CD4-positive, alpha-beta T cell treated with Interleukin-4 for 4 hours (primary cell): ENCODE measurements at places on chromosomes 5 and 9.

DNA sequence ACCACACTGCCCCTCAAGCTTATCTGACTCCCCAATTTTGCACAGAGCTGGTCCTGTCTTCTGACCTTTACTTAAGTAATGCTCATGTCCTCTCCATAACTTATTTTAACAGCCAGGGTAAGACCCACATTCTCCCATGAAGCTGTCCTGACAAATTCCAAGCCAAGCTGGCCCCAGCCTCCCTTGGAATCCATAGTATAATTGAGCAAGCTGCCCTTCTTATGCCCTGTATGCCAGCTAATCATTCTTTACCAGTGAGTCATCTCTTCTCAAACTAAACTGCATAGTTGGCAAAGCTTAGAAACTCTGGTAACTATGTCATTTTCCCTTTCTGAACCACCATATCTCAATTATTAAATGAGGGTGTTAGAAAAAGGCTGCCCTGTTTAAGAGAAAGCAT, 92.4 kb downstream of the NFIB start:
- no peak for DNase-seq

DNA sequence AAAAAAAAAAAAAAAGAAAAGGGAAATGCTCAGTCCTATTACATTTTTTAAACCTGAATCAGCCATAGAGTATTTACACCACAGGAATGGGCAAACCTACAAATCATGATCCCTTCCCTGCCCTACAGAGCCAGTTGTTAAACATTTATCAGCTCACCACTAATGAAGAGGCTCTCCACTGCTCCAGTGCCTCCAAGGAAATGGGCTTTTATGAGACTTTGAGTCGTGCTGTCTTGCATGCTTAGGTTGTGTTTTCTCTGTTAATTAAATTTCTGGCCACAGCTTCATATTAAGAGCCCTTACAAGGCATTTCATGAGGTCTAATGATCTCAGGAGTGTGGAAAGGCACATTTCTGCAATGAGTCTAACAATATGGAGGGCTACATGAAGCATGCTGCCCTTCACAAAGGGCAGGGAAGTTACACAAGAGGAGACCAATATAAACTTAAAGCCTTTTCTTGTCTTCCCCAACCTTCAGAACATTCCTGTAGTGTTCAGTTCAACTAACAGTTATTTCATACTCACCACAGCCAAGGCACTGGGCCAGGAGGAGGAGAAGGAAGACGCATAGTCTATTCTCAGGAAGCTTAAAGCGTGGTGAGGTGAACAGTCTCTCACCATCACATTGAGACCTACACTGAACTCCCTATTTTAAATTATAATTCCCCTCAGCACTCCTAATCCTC, 140.1 kb upstream of the ABCA1 start:
- no peak for DNase-seq

DNA sequence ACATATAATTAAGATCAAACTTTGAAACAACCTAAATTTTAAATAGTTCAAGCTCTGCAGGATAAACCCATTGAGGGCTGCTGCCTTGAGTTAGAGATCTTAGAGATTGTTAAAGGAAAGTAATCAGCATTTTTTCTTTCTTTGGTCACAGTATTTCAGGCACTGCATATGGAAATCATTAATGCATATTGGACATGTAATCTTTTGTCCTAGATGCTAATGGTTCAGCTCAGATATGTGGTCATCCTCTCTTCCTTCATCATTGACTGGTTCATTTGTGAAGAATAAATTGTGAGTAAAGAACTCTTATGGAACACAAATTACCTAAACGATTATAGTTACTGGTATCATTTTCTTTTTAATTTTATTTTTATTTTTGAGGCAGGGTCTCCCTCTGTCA, 82.0 kb upstream of the PRLR start:
- DNase-seq, result no peak

DNA sequence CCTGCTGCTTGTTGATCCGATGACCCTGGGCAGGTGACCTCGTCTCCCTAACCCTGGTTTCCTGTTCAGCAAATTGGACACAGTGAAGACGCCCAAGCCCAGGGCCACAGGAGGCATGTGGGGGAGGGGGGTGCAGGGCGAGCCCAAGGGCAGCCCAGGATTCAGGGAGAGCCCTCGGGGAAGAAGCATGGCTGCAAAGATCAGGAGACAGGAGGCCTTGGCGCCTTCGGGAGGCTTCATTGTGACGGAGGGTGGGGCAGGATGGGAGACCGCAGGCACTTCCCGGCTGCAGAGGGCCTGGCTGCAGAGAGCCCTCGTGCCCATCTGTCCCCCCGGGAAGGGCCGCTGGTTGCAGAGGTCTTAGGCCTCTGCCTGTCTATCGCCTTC, 6.2 kb downstream of the ASS1 start:
- DNase-seq, result no peak

DNA sequence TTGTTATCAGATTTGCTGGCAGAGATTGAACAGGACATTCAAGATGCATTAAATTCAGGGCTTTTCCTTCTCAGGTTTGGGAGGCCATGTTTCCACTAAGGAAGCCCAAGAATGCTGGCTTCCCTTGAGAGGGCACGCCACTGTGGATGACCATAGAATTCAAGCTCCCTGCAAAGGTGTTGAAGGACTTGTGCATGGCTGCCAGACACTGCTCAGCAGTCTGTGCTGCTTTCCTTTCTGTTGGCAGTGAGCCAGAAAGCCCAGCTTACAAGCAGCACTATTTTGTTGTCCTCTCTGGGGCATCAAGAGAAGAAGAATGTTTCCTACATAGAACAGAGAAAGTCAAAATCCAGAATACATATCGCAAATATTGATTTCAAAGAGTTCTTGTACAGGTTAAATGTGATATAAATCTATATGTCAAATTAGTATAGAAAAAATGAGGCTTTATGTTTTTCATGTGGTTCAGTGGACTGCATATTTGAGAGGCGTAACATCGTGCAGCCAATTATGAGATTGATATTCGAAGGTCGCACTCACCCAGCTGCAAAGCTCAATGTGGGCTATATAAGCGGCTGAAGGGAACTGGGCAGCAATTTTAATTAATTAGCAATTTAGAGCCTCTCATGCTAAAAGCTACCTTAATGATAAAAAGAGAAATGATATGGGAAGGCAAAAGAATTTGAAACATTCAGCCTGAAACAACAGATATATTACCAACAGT, 103.1 kb upstream of the ISL1 start:
- DNase-seq, result no peak

DNA sequence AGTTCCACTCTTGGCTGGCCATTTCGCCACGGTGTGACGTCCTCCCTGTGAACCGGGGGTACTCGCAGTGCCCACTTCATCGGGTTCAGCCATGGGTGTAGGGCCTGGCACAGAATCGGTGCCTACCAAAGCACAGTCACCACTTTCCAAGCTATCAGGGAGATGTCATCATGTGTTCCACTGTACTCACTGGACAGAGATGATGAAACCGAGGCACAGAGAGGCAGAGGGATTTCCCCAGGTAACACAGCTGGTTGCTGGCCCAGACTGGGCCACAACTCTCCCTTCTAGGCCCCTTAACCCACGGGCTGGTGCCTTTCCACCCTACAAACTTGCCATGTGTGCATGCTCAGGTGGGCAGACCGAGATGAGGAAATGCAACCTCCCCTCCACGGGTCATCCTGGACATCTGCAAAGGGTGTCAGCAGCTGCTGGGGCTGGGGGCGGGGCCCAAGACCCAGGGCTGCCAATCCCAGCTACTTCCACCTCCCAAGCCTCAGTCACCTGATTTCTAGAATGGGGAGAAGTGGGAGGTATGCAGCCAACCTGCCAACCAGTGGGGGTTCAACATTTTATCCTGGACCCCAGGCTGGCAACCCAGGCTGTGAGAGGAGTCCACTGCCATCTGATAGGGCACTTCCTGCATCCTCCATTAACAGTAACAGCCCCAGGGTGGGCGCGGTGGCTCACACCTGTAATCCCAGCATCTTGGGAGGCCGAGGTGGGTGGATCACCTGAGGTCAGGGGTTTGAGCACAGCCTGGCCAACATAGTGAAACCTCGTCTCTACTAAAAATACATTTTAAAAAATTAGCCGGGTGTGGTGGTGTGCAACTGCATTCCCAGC, 893 bp upstream of the SH2D3C start:
- DNase-seq, result peak; percentile 78

GRCh38 chr5:135255461-135256178, 143.4 kb downstream of the MACROH2A1 start:
- DNase-seq, result no peak

- DNase-seq, result no peak
Measured at GRCh38 chr5:133367071-133367786, 245.1 kb downstream of the FSTL4 start.

- no peak for DNase-seq
Measured at GRCh38 chr9:101465326-101465915, 29.8 kb upstream of the ALDOB start.

DNA sequence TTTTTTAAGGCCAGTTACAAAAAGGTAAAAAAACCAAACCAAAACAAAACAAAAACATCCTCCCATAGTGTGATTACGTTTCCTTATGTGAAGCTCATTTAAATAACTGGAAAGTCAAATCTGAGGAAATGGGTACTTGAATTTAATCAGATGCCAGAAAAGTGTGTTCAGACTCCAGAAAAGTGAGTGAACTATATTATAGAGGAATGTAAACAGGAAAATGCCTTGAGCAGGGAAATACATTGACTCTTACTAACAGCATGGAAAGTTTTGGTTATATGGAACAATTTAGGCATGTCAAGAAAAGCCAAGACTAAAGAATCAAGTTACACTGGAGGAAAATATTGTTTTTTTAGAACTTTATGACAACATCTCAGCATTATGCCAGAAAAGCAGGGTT, 37.8 kb upstream of the RNF20 start:
- DNase-seq, result no peak

GRCh38 chr5:164394686-164395194, 889.3 kb downstream of the MAT2B start:
- DNase-seq, result no peak

DNA sequence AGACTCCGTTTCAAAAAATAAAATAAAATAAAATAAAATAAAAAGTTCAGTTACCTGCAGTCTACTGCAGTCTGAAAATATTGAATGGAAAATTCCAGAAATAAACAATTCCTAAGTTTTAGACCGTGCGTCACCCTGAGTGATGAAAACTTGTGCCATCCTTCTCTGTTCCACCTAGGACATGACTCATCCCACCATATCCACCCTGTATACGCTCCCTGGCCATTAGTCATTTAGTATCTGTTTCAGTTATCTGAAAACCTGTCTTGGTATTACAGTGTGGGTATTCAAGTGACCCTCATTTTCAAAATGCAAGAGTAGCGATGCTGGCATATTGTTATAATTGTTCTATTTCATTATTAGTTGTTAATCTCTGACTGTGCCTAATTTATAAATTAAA, 51.8 kb upstream of the TEX48 start:
- no peak for DNase-seq

- no peak for DNase-seq
Measured at GRCh38 chr9:38445154-38446043, 21.1 kb upstream of the IGFBPL1 start.

DNA sequence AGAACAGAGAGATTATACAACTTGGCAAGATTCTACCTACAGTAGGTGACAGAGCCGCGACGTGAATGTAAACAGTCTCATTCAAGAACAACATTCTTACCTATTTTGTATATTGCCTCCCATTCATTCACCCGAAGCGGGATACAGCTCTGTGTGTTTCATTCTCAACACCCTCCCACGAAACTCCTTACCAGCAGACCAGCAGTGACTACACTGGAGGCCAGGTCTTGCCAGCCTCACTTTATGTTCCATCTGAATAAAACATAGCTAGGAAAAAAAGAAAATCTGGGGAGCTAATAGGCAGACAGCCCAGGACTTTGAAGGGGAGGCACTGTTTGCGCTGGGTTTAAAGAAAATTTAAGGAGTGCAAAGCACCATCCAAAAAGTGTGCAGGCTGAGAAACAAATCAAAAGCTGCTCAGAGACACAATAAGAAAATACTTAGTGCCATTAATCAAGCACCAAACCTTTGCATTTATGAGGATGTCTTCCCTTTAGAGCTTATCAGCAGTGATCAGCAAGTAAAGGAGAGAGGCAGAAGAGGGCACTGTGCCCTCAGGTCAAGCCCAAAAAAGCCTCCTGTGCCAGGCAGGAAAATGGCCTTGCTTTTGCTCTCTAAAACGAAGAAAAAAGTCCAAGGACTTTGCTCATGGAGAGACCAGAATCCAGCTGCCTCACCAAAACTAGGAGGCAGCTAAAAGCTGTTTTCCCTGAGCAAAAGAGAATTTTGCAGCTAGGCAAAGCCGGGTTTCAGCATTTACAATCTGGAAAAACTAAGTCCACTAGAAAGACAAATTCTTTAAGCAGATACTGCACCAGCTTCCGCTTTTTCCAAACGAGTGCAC, 295.1 kb downstream of the BNC2 start:
- DNase-seq, result no peak

DNA sequence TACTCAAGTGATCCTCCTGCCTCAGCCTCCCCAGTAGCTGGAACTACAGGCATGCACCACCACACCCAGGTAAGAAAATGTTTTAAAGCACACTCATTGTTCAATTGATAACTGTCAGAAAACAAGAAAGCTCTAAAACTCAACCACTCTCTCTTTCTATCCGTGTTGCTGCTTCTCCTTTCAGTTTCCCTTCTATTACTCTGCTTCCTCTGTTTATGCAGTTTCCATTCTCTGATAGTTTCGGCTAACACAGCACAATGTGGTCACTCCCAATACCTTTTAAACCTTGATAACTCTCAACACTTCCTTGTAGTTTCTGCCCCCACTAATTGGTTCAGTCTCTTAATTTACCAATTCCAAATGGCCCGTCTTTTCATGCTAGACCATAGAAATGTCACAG, 59.2 kb upstream of the NR4A3 start:
- peak; percentile 9 for DNase-seq

- no peak for DNase-seq
Measured at GRCh38 chr9:109969573-109970237, 189.7 kb downstream of the PALM2AKAP2 start.

- DNase-seq, result no peak
Measured at GRCh38 chr5:1951165-1951816, 68.6 kb upstream of the IRX4 start.

GRCh38 chr9:101434998-101435397, 576 bp downstream of the ALDOB start:
- DNase-seq, result no peak

GRCh38 chr5:33933723-33934169, 2.4 kb upstream of the RXFP3 start:
- no peak for DNase-seq

DNA sequence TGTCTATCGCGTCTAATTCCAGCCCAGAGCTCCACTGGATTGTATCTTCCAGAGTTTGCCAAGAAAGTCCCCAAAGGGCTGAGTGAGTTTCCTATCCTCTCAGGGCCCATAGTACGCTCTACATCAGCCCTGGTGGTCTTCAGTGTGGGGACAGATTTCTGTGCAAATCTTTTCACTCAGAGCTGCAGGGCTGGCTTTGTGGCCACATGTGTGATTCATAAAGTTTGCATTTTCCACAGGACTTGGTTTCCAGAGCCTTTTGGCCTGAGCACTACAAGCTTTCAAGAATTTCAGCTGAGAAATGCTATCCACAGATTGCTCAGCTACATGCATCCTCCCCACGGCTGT, 76.7 kb upstream of the CXCL14 start:
- no peak for DNase-seq

- no peak for DNase-seq
Measured at GRCh38 chr9:13179257-13179656, 100.2 kb downstream of the MPDZ start.
